K562 (cell line): ENCODE measurements at places on chromosomes 2 and 18. TPM values are rescaled to one million over a fixed set of nuclear protein-coding genes. Genes with fewer than 3 reads are reported as not detected.

Gene RSAD2
- 0.11 and 0.19 TPM in 2 replicates for polyA plus RNA-seq

DNA sequence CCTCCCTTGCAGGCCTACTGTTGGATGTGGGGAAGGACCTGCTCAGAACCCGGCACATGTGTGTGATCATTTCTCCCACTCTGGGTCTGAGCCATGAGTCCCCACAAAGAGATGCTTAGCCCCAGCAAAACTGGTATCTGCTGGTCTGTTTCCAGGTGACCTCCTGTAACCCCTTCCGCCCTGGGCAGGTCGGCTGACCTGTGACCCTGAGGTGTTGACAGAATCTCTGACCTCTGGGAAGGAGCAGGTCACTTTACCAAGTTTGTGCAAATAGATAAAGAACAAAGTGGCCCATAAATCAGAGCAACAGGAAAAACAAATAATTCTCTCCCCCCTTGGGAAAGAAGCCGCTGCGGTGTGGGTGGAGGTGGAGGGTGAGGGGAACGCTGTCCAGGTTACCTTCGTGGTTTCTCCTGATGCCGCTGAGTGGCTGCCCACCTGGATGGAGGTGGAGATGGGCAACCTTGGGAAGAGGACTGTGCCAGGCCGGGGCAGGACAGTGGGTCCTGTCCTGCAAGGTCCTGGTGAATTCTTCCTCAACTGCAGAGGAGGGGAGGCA lies 174.0 kb upstream of the MYCN start:
- H3K4me1 ChIP-seq = no peaks in the 10 kb centered on the region; the same call in 1 of the 2 replicates
- no peaks in the 10 kb centered on the region for H3K36me3 ChIP-seq
- no peak overlapping the region for H3K4me3 ChIP-seq

GRCh38 chr2:217714287-217714751 lies 288.5 kb downstream of the TNS1 start:
- H3K4me1 ChIP-seq = 0 out of 2 replicates have a peak, but pooled peaks cover 3% of the 10 kb centered on the region
- H3K36me3 ChIP-seq = no peaks in the 10 kb centered on the region
- no peak for DNase-seq

GRCh38 chr2:2848621-2849333 lies 517.7 kb upstream of the MYT1L start:
- H3K4me1 ChIP-seq = peaks cover 4% of the 10 kb centered on the region; the same call in 1 of the 2 replicates
- H3K4me3 ChIP-seq = no peak overlapping the region
- DNase-seq = no peak
- H3K27ac ChIP-seq = no peak overlapping the region

DNA sequence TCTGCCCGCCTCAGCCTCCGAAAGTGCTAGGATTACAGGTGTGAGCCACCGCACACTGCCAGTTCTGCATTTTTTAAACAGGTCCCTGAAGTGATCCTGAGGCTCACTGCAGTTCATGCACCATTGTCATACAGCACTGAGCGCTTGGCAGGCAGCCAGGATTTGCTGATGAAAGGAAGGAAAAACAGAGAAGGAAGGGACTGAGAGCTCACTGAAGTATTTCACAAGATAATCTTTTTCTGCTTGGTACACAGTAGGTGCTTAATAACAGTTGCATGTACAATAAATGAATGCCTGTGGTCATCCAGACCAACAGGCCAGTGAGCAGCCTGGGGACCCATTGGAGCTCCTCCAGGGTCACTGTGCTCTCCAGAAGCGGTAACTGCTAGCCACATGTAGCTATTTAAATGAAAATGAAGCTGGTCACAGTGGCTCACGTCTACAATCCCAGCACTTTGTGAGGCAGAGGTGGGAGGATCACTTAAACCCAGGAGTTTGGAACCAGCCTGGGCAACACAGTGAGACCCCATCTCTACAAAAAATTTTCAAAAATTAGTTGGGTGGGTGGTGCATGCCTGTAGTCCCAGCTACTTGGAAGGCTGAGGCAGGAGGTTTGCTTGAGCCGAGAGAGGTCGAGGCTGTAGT lies 33.1 kb upstream of the SMAD7 start:
- H3K27me3 ChIP-seq = no peaks in the 10 kb centered on the region
- peaks cover 14% of the 10 kb centered on the region for H3K4me1 ChIP-seq
- no peak overlapping the region for H3K4me3 ChIP-seq

DNA sequence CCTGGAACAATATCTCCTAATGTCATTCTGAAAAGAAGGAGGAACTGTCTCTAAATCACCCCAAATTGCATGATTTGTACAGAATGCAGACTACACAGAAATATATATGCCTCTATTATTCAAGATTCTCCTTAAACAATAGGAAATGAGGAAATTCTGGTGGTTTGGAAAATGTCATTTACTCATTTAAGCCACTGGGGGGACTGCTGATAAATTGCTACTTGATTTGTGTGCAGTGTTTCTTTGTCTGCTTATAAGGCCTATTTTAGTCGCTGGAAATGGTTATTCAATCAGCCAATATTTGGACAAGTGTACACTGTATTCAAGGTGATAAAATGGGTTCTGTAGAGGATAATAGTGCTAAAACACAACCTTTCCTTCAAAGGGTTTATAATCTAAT lies 801.9 kb upstream of the CELF4 start:
- no peaks in the 10 kb centered on the region for H3K36me3 ChIP-seq
- no peak for DNase-seq
- no peaks in the 10 kb centered on the region for H3K27me3 ChIP-seq
- no peak overlapping the region for H3K4me3 ChIP-seq

- no peak within 1 kb of the TSS for H3K4me3 ChIP-seq
- no peaks in the 10 kb centered on the region for H3K36me3 ChIP-seq
- H3K27ac ChIP-seq = no peak within 1 kb of the TSS
- no peaks in the 10 kb centered on the region; the same call in 1 of the 2 replicates for H3K4me1 ChIP-seq
- no peak for DNase-seq
- H3K27me3 ChIP-seq = no peaks in the 10 kb centered on the region
Observed at GRCh38 chr2:208163489-208163888, at the start of gene CRYGA. Gene CRYGA (minus strand): TSS chr2:208163589. CDS start chr2:208163556, 33 bp downstream.
